ENCODE measurements at places on chromosomes 4 and X.

GRCh38 chr4:169815606-169816005 lies 57.9 kb upstream of the HPF1 start:
- no peak for DNase-seq

DNA sequence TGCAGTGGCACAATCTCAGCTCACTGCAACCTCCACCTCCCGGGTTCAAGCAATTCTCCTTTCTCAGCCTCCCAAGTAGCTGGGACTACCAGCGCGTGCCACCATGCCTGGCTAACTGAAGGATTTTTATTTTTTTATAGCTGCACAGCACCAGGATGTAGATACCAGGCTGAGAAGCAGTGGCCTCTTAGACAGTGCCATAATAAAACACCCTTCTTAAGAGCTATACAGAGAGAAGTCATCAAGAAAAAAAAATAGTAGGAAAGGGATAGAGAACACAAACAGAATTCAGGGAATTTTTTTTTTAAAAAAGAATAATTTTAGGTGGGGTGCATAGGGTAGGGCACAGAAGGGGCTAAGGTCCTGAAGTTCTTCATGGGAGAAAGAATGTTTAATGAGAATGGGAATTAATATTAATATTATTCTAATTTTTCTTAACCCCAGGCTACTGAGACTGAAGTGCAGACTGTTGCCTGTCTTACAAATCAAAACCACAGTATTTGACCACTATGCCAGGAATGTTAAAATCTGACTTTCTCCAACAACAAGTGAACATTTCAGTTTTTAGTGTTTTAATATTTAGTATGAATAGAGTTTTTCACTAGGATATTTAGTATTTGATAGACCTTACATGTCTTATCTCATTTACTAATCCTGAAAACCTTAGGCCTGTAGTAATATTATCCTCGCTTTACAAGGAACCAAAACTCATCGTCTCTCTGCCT lies 146.7 kb downstream of the KCNIP4 start:
- DNase-seq = no peak

DNA sequence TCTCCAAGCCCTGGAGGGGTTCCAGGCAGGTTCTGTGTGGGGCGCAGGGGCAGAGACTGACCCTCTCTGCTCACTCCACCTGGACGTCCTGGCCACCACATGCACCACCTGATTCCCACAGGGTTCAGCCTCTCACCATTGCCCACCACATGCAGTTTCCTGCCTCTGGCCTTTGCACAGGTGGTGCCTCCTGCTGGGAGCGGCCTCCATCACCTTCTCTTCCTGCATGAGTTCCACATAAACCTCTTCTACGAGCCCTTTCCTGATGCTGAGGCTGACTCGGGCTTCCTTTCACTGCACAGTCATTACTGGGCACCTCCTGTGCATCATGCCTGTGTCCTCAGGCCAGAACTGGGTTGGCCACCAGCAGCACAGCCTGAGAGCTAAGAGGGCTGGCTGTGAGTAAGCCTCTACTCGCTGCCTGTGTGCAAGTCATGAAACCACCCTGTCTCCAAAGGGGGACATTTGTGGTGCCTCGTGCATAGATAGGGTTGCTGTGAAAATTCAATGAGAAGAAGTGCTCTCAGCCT lies 19.9 kb downstream of the MAN2B2 start:
- DNase-seq = no peak

- peak; percentile 31 for DNase-seq
Measured at GRCh38 chr4:164056426-164057142, 562.1 kb downstream of the TMA16 start.

DNA sequence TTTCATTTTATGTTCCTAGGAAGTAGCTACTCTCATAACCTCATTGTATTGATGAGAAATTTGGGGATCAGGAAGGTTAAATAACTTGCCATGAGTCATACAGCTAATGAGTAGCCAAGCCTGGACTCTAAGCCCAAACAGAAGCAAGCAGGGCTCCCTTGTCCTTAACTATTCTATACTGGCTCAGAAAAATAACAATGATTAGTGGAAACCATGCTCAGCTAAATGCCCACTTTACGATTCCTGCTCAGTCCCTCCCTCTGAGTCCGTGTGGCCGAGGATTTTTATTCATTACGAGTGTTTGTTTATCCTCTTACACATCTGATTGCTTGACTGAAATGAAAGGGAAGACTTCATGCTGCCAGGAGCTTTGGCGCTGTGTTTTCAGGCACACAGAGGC lies 100.9 kb downstream of the SLC34A2 start:
- DNase-seq = no peak

- DNase-seq = no peak
Measured at GRCh38 chrX:140389331-140389730, 115.5 kb downstream of the SOX3 start.

DNA sequence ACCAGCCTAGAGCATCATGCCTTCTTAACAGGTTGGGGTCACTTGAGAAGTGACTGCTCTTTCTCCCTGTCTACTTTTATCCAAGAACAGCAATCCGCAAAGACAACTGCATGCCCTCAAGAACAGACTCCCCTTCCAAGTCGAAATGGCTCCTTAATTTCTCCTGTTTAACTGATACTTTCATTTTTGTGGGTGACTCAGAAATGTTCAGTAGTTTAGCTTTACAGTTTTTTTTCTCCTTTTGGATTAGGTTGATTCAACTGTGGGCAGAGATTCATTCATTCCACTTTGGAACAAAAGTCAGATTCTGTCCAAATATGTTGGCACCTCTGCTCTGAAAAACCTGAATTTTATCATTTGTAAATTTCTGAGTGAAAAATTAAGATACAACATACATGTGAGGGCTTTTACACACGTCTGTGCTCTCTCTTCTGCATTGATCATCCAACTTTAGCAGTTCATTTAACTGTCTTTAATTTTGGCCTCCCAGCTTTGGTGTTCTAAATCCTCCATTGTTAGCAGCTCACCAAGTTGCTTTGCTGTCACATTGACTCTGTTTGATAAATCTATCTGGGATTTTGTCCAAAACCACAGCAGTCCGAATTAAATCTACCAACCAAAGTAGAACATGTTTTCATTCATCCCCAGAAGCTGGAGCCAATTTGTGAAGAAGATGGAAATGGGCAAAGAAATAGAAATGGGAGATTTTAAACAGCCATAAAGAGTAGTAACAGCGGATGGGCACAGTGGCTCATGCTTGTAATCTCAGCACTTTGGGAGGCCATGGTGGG lies 50.0 kb downstream of the HOPX start:
- peak; percentile 16 for DNase-seq

GRCh38 chrX:3598709-3599108 lies 114.7 kb downstream of the PRKX start:
- DNase-seq = no peak

- no peak for DNase-seq
Measured at GRCh38 chr4:181083757-181084361, 1159.3 kb upstream of the TENM3 start.

GRCh38 chr4:183205193-183205592 lies 106.1 kb downstream of the WWC2 start:
- no peak for DNase-seq

DNA sequence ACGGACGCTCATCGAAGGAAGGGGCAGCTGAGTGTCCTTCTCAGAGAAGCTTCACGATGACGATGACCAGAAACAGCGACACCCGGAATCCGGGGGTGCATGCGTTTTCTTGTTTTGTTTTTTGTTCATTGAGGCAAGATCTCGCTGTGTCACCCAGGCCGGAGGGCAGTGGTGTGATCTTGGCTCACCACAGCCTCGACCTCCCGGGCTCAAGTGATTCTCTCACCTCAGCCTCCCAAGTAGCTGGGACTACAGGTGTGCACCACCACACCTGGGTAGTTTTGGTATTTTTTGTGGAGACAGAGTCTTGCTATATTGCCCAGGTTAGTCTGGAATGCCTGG lies 19.8 kb downstream of the DGKQ start:
- DNase-seq = no peak
